Kidney glomerular epithelial cell (primary cell): ENCODE measurements at places on chromosomes 6 and 20.

GRCh38 chr6:44920952-44921491, 407.1 kb upstream of the RUNX2 start:
- DNase-seq = peak; percentile 5

DNA sequence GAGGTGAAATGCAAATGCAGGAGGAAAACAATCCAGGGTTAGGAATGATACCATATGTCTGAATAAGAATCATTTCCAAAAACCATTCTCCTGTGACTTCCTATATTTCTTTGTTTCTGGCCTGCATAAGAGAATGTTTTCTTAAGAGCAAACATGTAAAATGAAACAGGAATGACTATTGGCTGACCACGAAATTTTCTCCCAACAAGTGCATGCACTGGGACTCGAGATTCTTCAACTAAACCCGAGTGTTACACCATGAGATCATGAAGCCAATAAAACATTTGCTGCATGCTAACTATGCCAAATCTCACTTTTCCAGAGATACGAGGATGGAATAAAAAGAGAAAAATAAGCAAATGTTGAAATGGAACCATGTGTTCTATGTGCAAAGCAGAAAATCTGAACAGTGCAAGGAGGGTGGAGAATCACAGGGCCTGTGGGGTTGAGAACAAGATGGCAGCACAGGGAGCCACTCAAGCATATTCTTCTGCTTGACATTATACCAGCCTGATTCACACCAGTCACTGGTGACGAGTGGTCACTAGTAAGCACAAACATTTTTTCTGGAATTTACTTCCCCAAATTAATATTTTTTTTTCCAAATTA, 212.2 kb upstream of the FOXA2 start:
- DNase-seq = peak; percentile 90

DNA sequence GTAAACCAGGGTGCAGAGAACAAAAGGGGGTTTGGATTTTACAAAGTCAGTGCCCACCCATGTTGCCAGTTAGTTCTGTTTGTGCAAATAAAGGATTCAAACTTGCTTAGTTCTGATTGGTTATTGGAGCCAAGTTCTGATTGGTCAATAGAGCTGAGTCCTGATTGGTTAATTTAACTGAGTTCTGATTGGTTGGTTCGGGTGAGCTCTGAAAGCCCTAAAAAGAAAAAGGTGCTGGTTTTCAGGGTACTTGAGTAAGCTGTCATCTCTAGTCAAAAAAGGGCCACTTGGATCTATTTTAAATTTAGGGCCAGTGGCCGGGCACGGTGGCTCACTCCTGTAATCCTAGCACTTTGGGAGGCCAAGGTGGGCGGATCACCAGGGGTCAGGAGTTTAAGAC, 47.6 kb downstream of the SCGN start:
- no peak for DNase-seq

DNA sequence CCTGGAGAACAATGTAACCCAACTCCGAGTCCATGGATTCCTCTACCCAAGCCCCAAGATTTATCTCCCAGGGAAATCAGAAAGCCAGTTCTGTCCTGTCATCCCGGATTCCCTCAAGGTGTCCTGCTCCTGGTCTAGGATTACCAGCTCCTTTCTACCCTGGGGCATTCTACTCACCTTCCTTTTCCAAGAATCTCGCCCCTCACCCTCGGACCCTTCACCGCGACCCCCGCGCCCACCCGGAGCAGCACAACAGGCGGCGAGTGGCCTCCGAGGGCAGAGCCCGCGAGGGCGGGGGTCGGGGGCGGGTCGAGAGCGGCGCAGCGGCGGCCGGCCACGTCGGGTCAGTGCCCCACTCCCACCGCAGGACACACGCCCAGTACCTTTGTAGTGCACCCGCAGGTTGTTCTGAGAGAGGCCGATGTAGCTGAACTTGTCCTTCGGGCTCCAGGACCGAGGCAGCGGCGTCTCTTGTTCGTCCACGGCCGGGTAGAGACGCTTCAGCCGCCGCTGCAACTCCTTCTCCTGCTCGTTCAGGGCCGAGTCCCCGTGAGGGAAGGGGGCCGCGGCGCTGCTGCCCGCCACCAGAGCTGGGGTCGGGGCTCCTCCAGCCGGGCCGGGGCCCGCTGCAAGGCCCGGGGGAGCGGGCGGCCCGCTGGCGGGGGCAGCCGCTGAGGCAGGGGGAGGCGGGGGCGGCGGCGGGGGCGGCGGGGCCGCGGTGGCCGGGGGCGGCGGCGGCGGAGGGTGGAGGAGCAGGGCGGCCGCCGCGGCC, 897 bp downstream of the RANBP9 start:
- DNase-seq = peak; percentile 37

DNA sequence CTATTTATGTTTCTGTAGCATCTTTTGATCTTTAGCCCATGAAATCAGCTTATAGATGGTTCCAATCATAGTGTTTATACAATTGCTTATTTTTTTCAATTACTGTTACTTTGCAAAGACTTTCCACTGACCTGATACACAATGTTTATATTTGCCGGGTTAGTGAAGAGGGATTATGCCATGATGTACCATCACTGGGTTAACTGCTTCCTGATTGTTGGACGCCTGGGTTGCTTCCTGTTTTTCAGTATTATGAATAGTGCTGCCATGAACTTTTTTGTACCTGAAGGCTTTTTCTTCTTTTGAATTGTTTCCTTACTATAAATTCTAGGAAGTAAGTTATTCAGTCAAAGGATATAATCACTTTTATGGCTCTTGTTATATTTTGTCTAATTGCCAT, 6.9 kb downstream of the MANBAL start:
- DNase-seq = no peak

GRCh38 chr20:25148982-25149846, 46.3 kb upstream of the ENTPD6 start:
- no peak for DNase-seq

GRCh38 chr20:14953736-14954135, 616.3 kb upstream of the FLRT3 start:
- DNase-seq = no peak

GRCh38 chr20:63741354-63741675, 1.7 kb downstream of the SLC2A4RG start:
- no peak for DNase-seq

DNA sequence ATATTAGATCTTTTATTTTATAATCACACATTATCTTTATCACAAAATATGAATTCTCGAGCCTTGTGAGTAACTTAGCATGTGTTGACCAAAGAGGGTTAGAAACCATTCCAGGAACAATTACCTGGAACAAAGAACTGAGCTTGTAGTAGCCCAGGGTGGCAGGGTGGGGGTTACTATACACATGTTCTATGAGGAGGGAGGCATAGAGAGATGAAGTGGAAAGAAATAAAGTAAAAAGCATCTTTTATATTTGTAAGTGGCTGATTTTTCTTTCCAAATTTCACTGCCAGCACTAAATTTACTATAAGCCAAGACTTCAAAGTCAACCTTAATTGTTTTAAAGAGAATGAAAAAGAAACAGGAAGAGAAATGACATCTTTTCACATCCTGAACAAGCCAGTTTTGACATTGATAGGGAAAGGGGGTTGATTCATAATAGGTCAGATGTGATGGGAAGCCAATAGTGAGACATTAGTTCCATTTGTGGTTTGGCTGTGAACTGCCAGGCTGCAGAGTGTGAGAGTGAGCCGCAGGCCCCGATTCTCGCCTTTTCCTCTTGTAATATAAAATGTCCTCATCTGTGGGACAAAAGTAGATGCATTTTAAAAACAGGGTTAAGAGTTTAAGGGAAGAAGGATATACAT, 52.7 kb upstream of the MYB start:
- DNase-seq = no peak

DNA sequence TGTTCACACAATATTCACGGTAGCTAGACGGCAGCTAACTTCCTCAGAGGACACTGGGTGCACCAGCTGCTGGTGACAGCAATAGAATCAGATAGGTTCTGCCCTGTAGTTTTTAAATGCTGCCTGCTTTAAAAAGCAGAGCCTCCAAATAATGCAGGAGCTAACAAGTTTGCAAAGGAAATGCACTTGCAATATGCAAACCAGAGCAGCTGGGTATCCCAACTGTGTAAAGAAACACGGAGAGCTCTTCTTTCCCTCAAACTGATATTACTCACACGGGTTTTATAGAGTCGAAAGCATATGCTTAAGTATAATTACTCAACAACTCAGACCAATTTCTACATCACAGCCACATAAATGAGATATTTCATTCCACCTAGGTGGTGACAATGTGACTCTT, 432.7 kb downstream of the TFAP2A start:
- DNase-seq = no peak

GRCh38 chr6:36593569-36594028, 563 bp upstream of the SRSF3 start:
- peak; percentile 66 for DNase-seq

GRCh38 chr6:72974276-72974675, 251.0 kb downstream of the KHDC1L start:
- no peak for DNase-seq

- DNase-seq = no peak
Observed at GRCh38 chr6:125129354-125129753, 24.2 kb upstream of the TPD52L1 start.

- no peak for DNase-seq
Observed at GRCh38 chr6:43739642-43740091, 30.3 kb upstream of the VEGFA start.

- peak; percentile 56 for DNase-seq
Observed at GRCh38 chr6:22737331-22737730, 168.0 kb downstream of the HDGFL1 start.

- DNase-seq = no peak
Observed at GRCh38 chr6:140002396-140003022, 628.1 kb upstream of the CITED2 start.

DNA sequence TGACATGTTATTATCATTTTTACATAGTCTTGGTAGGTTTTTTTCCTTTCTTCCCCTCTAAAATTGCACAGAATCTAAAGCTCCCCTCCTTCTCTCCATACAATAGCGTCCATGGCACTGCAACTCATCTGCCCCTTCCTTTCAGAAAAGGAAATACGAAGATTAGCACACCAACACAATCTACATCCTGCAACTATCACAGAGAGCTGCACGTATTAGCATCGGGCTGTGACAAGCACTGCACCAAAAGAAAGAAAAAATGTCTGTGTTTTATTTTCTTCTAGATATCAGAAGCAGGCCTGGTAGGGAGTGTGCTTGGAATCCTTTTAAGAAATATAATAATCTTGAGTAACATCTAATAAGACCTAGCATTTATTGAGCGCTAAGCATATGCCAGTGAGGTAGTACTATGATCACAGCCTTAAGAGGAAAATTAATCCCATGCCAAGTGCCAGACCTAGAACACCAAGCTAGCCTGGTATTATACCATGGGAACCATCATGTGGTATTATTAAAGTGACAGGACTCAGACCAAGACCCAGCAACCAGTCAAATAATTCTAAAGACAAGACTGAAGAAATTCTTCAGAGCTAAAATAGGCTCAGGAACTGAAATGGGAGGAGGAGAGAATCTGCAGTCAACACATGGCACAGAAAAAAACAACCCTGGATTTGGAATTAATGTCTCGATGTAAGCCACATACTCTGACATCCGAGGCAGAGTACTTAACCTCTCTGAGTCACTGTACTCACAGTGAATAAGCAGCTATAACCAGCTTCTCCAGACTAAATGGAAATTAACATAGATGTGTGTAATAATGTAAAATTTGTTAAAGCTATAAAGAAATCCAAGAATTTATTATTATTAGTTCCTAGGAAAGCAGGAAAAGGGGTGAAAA, 124.3 kb downstream of the IPCEF1 start:
- DNase-seq = peak; percentile 25

DNA sequence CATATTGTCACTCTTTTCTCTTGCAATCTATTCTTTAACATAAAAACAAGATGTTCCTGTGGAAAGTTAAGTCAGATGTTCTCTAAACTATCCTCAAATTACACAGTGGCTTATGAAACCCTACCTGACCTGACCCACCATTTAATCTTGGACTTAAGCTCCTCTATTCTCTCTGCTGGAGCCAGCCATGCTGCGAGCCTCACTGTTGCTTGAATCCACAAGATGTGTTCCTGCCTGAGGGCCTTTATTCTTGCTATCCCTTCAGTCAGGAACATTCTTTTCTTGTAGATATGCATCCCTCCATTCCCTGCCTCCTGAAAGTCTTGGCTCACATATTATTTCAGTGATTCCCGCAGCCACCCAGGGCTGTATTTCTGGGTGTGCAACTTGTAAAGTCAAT, 283.2 kb downstream of the EPHA7 start:
- no peak for DNase-seq

DNA sequence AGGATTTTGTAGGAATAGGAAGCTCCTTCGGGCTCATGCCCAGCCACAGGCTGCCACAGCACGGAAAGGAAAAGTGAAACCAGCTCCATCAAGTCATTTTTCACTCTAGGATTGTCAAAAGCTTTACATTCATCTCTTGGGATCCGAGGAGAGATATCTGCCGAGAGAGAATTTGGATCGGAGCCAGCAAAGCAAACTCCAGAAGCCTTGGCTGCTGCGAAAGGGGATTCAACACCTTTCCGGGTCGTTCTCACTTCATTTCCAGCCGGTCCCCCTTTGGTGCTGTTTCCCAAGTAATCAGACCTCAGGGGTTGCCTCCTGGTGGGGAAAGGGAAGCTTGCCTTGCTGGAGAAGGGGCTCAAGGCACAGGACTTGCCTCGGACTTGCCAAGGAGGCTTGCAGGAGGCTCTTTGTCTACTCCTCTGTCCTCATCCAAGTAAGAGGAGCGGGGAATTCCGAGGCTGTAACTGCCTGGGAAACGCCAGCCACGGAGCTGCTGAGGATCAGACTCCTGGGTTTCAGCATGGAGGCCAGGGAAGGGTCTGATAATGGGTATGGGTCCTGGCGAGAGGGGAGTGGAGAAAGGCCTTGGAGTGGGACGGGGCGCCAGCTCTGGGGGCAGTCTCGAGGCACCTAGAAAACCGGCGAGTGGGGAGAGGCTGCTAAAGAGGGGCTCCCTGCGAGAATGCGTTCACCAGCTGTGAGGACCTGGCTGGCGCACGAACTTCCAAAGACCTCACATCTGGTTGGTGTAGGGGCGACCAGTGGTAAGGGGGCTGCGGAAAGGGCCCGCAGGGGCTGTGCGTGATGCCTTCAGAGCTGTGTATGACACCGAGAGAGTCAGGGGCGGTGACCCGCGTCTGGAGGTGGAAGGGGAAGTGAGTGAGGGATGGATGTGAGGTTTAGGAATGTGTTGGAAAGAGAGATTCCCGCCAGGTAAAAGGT, 702 bp downstream of the ETV7 start:
- peak; percentile 56 for DNase-seq

- no peak for DNase-seq
Observed at GRCh38 chr6:5159162-5159561, 74.0 kb downstream of the PPP1R3G start.

DNA sequence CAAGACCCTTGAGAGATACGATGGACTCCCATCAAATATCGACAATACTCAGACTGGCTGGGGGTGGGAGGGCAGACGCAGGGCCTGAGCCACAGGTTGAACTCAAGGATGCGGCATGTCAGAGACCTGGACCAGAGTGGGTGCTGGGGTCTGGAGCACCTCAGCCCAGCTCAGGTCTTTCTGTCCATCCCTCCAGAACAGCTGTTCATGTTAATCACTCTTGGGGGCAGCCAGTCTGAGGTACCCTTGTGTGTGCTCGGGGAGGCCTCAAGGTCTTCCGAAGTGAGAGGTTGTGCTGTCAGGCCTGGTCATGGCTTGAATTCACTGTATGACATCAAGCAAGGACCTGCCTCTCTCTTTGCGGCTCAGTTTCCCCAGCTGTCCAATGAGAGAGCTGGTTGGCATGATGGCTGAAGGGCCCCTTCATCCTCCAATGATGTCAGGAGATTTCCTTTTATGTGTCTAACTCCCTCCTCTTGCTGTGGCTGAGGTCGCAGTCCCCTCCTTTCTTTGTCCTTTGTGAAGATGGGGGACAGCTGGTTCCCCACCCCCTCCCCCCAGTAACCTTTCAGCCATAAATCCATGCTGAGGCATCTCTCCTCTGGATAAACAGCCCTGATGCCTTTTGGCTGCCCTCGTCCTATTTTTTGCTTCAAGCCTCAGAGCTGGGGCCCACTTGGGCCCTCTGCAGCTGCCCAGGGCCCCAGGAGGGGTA, 15.3 kb downstream of the MYH7B start:
- no peak for DNase-seq

GRCh38 chr6:28005152-28005890, 48.3 kb downstream of the OR2B6 start:
- no peak for DNase-seq
